Panc1 (cell line): ENCODE measurements at places on chromosomes 16 and 17. TPM values are rescaled to one million over a fixed set of nuclear protein-coding genes. Genes with fewer than 3 reads are reported as not detected.

PLXDC1 gene
- not detected for total RNA-seq

PRSS33 gene
- 0.59 TPM for total RNA-seq

ARL4D gene
- 4.5 TPM for total RNA-seq

STX8 gene
- total RNA-seq = 50.3 TPM

CD19 gene
- total RNA-seq = not detected

KCNH6 gene
- not detected for total RNA-seq

DNA sequence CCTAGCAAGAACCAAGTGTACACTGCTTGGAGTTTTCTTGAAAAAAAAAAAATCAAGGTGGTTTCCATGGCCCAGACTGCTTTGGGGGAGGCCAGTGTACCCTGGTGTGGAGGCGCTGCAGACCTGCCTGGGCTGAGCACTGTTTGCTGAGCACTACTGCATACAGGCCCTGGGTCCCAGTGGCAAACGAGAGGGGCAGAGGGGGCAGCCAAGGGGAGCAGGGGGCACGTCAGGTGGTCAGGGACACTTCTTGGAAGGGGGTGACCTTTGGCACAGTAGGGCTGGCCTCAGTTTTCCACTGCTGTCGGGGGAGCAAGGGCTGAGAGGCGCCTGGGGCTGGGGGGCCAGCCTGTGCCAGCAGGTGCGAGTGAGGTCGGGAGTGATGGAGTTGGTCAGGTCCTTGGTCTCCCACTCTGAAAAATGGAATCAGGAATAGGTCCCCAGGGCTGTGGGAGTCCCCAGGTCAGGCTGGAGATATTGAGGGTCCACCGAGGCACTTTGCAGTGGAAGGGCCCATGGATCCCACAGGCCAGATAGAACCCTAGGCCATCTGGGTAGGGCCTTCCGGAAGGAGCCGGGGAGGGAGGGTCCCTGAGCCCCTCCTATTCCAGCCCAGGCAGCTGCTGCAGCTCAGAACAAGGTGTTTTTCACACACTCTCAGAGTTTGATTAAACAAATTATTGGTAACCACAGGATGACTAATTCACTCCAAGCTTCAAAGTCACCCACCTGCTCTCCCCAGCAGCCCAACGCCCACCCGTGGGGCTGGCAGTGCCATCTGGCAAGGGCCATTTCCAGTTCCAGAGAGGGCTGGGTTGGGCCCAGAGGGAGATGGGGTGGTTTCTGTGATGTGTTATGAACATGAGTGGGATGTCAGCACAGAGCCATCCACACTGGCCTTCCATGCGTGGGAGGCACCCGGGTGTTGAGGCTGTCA lies 3.5 kb downstream of the ZFPM1 start:
- peak overlapping the region; percentile 66 for H3K27ac ChIP-seq
- no peak for DNase-seq
- H3K27me3 ChIP-seq = no peaks in the 10 kb centered on the region
- H3K4me1 ChIP-seq = peaks cover 21% of the 10 kb centered on the region

DNA sequence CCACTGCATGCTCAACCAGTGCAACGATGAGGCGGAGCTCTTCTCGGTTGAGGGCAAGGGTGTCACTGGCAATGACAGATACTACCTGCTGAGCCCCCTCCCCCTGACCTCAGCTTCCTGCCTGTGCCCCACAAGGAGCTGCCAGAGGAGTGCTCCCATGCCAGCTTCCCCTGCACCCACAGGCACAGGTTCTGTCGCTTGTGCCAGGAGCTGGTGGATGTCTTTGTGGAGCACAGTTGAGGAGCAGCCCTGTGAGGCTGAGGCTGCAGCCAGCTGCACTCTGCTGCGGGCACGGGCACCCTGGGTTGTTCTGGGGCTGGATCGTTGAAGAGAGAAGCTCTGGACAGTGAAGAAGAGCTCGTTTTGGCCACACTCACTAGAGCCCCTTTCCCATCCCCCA lies 165.3 kb upstream of the ZNF267 start:
- no peaks in the 10 kb centered on the region for H3K27me3 ChIP-seq
- no peak overlapping the region for H3K4me3 ChIP-seq
- no peak for DNase-seq
- no peaks in the 10 kb centered on the region; the same call in 1 of the 2 replicates for H3K36me3 ChIP-seq

DNA sequence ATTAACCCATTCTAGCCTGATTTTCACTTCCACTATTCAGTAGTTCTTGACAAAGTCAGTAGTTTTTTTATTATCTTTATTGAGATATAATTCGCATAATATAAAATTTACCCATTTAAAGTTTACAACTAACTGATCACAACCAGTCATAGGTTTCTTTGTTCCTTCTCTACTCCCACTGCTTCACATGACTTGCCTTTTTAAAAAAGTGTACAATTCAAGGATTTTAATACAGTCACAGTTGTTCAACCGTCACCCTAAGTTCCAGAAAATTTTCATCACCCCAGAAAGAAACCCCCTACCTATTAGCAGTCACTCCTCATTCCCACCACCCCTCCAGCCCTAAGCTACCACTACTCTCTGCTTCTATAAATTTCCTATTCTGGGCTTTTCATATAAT lies 162.5 kb downstream of the TRIM37 start:
- H3K27ac ChIP-seq = no peak overlapping the region
- DNase-seq = no peak
- H3K36me3 ChIP-seq = no peaks in the 10 kb centered on the region
- H3K4me3 ChIP-seq = no peak overlapping the region

GRCh38 chr16:68283801-68284598 lies 19.7 kb downstream of the SLC7A6 start:
- H3K27ac ChIP-seq = no peak overlapping the region
- no peaks in the 10 kb centered on the region for H3K4me1 ChIP-seq
- DNase-seq = no peak
- H3K36me3 ChIP-seq = no peaks in the 10 kb centered on the region; the same call in 1 of the 2 replicates
- H3K27me3 ChIP-seq = no peaks in the 10 kb centered on the region

- H3K4me3 ChIP-seq = no peak overlapping the region
- peak overlapping the region; percentile 39; the same call in 1 of the 2 replicates for H3K27ac ChIP-seq
- H3K4me1 ChIP-seq = peaks cover 67% of the 10 kb centered on the region
- H3K36me3 ChIP-seq = no peaks in the 10 kb centered on the region; the same call in none of the 2 replicates
- no peak for DNase-seq
Observed at GRCh38 chr17:17819561-17819995, 17.2 kb downstream of the SREBF1 start.

GRCh38 chr17:9522074-9522473 lies 53.5 kb downstream of the STX8 start:
- H3K27me3 ChIP-seq = no peaks in the 10 kb centered on the region
- peak; percentile 15 for DNase-seq
- H3K4me1 ChIP-seq = no peaks in the 10 kb centered on the region; the same call in 1 of the 2 replicates
- H3K27ac ChIP-seq = no peak overlapping the region
- no peak overlapping the region for H3K4me3 ChIP-seq

GRCh38 chr17:51397361-51398127 lies 137.2 kb downstream of the UTP18 start:
- H3K36me3 ChIP-seq = no peaks in the 10 kb centered on the region
- no peak overlapping the region for H3K27ac ChIP-seq
- H3K4me3 ChIP-seq = no peak overlapping the region
- DNase-seq = peak; percentile 32
- H3K27me3 ChIP-seq = peaks cover 3% of the 10 kb centered on the region; the same call in 1 of the 2 replicates

GRCh38 chr16:84785843-84786581 lies 33.8 kb upstream of the CRISPLD2 start:
- no peaks in the 10 kb centered on the region for H3K27me3 ChIP-seq
- no peak overlapping the region for H3K4me3 ChIP-seq
- DNase-seq = no peak
- no peaks in the 10 kb centered on the region for H3K36me3 ChIP-seq
- H3K4me1 ChIP-seq = peaks cover 5% of the 10 kb centered on the region; the same call in 1 of the 2 replicates

GRCh38 chr16:85415196-85416090 lies 197.7 kb upstream of the GSE1 start:
- no peak for DNase-seq
- H3K27ac ChIP-seq = no peak overlapping the region
- no peaks in the 10 kb centered on the region for H3K4me1 ChIP-seq
- no peak overlapping the region for H3K4me3 ChIP-seq
- no peaks in the 10 kb centered on the region for H3K36me3 ChIP-seq

DNA sequence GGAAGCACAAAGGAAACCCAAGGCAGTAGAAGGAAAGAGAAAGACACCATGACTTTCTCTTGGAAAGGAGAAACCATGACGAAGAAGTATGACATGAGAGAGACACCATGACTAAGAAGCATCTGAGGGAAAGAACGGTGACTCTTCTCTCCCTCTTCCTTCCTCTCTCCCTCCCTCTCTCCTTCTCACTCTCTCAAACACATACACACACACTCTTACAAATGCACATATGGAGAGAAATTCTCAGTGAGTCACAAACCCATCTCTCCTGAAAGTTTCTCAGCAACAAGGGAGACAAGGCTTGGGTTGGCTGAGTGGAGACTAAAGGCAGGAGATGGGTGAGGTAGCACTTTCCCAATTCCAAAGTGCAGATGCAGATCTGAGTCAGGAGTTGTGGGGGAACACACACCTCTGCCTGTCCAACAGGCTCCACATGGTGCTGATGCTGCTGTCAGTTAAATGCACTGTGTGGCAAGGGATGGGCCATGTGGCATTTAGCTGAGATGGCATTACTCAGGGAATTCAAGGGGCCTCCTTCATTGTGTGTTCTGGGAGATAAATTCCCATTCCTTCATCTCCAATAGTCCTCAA lies 336.7 kb upstream of the C16orf82 start:
- H3K4me1 ChIP-seq = no peaks in the 10 kb centered on the region
- H3K36me3 ChIP-seq = no peaks in the 10 kb centered on the region
- no peak overlapping the region for H3K4me3 ChIP-seq
- H3K27me3 ChIP-seq = peaks cover 2% of the 10 kb centered on the region; the same call in 1 of the 2 replicates

DNA sequence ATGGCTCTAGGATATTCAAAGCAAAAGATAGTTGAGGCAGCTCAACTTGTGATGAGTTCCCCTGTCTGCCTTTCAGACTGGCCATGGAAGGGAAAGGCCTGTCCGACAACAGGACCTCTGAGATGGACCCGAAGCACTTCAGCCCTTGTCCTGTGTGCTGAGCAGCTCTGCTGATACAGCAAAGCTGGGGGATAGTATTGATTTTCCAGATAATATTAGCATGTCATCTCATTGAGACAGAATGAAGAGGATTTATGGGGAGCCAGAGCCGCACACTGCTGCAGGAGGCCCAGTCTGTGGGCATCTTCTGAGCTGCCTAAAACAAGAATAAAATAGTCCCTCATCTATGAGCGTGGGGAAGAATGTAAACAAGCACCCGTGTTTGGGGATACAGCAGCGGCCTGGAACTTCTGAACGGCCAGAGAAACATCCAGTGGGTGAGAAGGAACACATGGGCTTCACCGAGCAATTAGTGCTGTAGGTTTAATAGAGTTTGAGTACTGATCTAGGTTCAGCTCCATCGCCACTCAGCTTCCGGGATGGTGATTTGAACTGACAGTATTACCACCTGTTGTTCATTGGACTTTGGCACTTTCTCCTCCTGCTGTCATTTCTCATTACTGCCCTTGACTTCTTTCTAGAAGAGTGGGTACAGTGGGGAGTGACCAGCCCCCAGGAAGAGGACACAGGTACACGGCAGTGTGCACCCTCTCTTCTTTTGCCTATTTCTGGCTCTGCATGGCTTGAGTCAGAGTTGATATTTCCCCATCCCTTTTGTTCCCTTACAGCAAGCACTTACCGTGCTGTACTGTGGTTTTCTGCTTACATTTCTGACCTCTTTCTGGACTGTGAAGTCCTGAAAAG lies 96.5 kb upstream of the TBX2 start:
- no peaks in the 10 kb centered on the region for H3K36me3 ChIP-seq
- H3K4me3 ChIP-seq = no peak overlapping the region
- H3K27me3 ChIP-seq = no peaks in the 10 kb centered on the region
- no peaks in the 10 kb centered on the region for H3K4me1 ChIP-seq
- H3K27ac ChIP-seq = no peak overlapping the region; the same call in 1 of the 2 replicates
- DNase-seq = no peak

DNA sequence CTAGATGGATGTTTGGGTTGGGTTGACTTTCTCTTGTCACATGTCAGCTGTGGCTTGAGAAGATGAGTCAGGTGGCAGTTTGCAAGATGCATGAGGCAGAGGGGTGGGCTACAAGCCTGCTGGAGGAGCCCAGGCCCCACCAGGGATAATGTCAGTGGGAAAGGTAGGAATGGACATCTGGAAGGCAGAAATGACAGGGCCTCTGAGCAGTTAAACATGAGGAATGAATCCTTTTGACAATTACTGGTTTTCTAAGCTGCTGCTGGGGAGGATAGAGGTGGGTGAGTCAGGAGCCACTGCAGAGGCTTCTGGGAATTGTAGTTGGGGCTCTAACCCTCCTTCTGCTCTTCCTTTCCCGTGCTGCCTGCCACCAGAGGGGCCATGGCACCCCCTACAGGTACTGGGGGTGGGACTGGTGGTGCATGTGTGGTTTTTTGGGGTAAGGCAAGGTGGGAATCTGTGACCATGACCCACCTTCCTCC lies 15.7 kb downstream of the SLC52A1 start:
- H3K27ac ChIP-seq = no peak overlapping the region
- no peaks in the 10 kb centered on the region for H3K27me3 ChIP-seq
- DNase-seq = no peak
- no peak overlapping the region for H3K4me3 ChIP-seq

- H3K36me3 ChIP-seq = no peaks in the 10 kb centered on the region
- no peaks in the 10 kb centered on the region for H3K27me3 ChIP-seq
- no peaks in the 10 kb centered on the region for H3K4me1 ChIP-seq
- no peak overlapping the region for H3K4me3 ChIP-seq
- no peak for DNase-seq
Observed at GRCh38 chr17:49247944-49248343, 17.4 kb upstream of the PHOSPHO1 start.

DNA sequence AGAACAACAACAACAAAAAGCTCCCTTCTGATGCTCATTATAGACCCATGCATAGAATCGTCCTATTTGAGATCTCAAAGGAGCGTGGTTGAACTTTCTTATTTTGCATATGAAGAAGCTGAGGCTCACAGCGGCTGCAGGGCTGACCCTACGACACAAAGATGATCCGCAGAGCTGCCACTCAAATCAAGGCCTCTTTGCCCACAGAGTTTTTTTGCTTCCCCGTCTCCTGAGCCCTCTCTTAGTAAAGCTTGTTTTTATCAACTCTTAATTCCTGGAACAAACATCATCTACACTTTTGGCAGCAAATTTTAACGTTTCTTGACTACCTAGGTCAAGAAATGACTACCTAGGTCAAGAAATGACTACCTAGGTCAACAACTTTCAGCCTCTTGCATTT lies 73.7 kb downstream of the C16orf95 start:
- H3K4me3 ChIP-seq = no peak overlapping the region
- H3K27ac ChIP-seq = no peak overlapping the region
- H3K36me3 ChIP-seq = no peaks in the 10 kb centered on the region
- no peak for DNase-seq
- no peaks in the 10 kb centered on the region; the same call in 1 of the 2 replicates for H3K27me3 ChIP-seq

DNA sequence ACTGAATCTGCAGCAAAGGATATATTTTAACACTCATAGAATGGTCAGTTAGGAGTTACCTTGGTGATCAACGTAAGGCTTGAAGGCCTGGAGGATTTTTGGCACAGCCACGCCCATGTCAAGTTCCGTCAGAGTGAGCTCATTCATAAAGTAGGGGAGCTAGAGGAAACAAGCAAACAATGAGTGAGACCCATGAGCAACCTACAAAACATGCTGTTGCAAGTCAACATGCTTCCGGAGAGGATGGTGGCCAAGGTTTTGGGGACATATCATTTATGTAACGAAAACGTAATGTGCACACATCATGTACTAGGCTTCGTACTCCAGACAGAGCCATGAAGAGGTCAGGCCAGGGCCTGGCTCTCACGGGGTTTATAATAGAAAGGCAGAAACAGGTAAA lies 41.1 kb upstream of the ERN1 start:
- no peaks in the 10 kb centered on the region for H3K27me3 ChIP-seq
- H3K27ac ChIP-seq = no peak overlapping the region
- H3K36me3 ChIP-seq = no peaks in the 10 kb centered on the region
- H3K4me3 ChIP-seq = no peak overlapping the region
- no peaks in the 10 kb centered on the region for H3K4me1 ChIP-seq

- H3K36me3 ChIP-seq = no peaks in the 10 kb centered on the region
- DNase-seq = no peak
- H3K27ac ChIP-seq = no peak overlapping the region
- peaks cover 6% of the 10 kb centered on the region for H3K27me3 ChIP-seq
Observed at GRCh38 chr17:32673964-32674363, 187.2 kb downstream of the CDK5R1 start.
